ENCODE measurements at places on chromosomes 5 and 9.

DNA sequence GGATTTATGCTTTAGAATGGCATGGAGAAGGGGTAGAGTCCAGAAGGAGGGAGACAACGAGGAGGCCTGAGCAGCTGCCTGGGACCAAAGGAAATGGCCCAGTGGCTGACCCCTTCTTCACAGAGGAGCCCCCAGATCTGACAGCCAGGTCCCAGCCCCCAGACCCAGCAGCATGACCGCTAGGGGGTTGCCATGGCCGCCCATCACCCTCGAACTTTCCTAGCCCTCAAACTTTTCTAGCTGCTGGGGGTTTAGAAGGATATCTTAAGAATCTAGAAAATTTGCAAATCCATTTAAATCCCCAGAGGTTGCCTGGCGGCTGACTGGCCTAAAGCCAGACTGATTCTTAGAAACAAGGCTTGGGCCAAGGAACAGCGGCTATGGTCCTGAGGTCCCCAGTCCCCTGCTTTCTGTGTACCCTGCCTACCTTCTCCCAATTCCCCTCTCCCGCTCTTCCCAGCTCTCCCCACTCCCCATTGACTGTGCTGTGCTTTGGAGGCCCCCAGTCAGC lies 972 bp downstream of the PDGFRB start:
- DNase-seq: no peak

DNA sequence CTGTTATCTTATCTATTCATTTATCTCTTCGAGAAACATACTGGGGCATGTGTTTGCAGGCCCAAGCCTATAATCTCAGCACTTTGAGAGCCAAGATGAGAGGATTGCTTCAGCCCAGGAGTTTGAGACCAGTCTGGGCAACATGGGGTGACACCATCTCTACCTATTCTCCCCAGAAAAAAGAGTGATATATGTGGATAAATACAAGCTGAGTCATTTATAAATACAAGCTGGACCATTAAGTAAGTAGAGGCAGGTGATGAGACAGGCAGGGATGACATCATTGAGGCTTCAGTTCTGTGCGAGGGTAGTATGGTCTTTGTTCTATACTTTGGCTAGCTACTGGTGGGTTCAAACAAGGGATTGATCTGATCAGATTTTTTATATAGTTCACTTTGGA lies 25.6 kb downstream of the PBX3 start:
- DNase-seq: no peak

DNA sequence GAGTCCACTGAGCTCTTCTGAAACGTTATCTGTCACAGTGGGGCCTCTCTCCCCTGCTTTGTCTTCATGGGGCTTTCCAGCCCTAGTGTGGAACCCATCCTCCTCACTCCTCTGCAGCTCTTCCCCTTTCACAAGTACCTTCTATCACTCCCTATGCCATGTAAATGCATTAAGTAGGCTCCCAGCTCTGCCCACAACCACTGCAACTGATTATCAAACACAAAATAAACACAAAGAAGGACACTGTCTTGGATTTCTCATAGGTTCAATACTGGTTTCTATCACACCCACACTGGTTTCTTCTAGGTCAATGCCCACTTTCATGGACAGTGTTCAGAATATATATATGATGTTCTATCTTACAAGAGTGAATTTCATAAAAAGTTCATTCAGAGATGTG lies 139.4 kb downstream of the GNAQ start:
- peak; percentile 39 for DNase-seq

GRCh38 chr5:83374547-83374946 lies 97.0 kb upstream of the VCAN start:
- no peak for DNase-seq

DNA sequence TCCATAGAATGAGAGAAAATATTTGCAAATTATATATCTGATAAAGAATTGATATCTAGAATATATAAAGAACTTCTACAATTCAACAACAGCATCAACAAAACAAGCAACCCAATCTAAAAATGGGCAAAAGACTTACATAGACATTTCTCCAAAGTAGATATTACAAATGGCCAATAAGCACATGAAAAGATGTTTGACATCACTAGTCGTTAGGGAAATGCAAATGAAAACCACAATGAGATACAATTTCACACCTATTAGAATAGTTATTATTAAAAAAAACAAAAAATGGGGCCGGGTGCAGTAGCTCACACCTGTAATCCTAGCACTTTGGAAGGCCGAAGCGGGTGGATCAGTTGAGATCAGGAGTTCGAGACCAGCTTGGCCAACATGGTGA lies 24.4 kb downstream of the CATSPER3 start:
- no peak for DNase-seq

DNA sequence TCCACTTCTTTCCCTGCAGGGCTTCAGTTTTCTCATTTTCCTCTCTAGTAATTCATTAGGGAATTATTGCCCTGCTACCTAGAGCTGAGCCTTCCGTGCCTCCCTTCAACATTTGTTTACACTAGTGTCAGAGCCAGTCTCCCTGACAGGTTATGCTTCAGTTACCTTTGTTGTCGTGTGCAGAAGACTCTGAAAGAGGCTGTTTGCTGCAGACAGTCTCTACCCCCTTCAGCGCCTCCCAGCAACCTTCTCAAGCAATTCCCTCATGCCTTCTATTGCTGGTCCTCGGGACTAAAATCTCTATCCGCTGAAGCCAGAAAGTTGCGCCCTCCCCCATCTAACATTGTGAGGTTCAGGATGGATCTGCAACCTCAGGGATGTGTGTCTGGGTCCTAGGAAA lies 12.8 kb downstream of the RALGPS1 start:
- no peak for DNase-seq

GRCh38 chr9:77640741-77641580 lies 7.2 kb downstream of the GNA14 start:
- DNase-seq: no peak

GRCh38 chr5:5318426-5319190 lies 103.9 kb upstream of the ICE1 start:
- DNase-seq: no peak

DNA sequence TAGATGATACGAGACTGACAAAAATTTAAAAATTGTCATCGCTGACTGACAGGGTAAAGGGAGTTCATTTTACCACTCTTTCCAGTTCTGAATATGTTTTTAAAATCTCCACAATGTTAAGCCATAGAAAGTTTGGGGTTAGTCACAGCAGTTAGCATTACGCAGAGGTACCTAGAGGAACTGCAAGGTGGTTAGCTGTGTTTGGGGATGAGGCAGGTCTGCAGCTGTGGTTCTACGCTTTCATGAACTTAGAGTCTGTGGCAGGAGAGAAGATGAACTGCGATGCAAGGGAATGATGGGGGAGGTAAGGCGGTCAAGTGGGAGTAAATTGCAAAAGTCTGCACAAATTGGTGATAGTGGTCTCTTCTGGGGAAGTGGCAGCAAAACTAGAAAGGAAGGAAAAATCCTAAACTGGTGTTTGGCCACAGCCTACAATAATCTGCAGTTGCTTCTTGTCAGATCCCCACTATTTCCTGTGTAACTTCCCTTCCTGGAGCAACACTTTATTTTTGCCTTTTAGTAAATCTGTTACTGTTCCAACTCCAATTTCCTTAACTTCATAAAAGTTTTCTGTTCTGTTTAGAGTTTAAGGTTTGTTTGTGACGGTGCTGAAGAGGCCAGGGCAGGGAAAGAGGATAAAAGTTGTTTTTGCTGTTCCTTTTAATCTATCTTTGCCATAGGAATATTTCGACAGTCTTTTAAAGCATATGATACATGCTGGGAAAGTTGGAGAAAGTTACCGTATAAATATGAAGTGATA lies 38.6 kb upstream of the SNX2 start:
- no peak for DNase-seq

- DNase-seq: no peak
Measured at GRCh38 chr9:11758016-11758415, 935.2 kb upstream of the TYRP1 start.

- DNase-seq: peak; percentile 61
Measured at GRCh38 chr5:133460172-133460758, 152.1 kb downstream of the FSTL4 start.

DNA sequence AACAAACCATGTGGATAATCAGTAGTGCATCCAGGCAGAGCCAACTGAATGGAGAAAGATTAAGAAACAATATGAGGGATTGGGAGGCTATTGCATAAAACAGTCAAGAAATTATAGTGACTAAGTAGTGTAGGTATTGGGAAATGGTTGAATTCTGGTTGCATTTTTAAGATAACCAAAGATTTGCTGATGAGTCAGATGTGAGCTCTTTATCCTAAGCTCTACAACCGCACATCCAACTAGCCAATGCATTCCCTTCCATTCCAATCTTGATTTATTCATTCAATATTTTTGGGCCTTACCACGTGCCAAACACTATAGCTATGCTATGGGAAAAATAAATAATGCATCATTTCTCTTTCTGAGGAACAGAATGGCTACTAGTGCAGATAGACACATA lies 524.5 kb upstream of the RGMB start:
- DNase-seq: no peak

DNA sequence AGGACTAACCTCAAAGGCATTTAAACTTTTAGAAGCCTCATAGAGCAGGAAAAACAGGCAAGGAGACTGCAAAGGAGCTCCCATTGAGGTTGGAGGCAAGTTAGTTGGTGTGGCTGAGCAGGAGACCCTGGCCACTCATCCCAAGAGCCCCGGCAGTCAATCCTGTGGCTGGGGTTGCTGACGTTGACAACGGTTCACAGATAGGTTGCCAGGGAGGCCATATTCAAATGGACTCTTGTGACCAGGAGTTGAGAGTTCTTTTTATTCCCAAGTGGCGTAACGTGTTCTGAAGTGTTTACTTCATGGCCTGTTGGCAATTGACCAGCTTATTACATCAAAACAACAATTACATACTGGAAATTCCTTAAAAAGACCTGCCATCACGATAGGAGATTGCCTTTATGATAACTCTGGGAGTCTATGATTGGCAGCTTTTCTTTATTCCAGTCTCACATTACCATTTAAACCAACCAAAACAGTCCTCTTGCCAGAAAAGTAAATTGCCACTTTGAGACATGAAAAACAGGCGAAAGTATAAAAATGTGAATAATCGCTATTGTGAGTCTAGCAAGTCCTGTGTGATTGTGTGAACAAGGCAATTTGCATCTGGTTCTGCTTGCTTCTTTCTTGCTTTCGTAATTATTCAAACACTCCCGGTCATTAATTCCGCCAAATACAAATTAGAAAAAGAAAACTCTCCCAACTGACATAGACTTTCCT lies 394.9 kb downstream of the MED10 start:
- no peak for DNase-seq

GRCh38 chr9:113364951-113365350 lies 11.8 kb downstream of the HDHD3 start:
- no peak for DNase-seq

- no peak for DNase-seq
Measured at GRCh38 chr9:85630676-85631075, 111.1 kb downstream of the AGTPBP1 start.

DNA sequence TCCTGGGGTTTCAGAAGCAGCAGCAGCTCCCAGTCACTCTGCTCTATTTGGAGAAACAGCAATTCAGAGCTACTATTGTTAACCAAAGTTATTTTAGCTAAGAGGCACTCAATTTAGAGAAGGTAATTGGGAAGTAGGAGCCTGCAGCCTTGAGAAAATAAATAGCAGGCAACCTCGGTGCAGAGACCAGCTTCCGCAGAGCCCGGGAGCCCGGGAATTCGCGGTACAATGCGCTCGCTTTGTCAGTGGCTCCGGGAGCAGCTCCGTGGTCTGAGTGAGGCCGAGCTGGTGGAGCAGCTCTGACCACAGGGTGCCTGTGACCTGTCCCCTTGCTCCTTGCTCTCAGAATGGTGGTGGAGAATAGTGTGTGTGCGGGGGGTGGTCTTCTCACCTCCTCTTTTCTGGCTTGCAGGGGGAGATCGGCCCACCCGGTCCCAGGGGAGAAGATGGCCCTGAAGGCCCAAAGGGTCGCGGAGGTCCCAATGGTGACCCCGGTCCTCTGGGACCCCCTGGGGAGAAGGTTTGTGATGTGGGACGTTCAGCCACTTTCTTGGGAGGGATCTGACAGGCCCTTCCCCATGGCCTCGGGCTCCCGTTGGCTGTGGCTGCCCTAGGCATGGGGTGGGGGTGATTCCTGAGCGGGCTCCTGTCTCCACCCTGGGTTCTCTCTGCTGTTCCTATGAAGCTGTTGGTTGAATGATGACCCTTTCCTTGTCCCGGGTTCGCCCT lies 95.9 kb upstream of the FCN2 start:
- no peak for DNase-seq

GRCh38 chr9:110186254-110186653 lies 21.7 kb downstream of the C9orf152 start:
- no peak for DNase-seq

DNA sequence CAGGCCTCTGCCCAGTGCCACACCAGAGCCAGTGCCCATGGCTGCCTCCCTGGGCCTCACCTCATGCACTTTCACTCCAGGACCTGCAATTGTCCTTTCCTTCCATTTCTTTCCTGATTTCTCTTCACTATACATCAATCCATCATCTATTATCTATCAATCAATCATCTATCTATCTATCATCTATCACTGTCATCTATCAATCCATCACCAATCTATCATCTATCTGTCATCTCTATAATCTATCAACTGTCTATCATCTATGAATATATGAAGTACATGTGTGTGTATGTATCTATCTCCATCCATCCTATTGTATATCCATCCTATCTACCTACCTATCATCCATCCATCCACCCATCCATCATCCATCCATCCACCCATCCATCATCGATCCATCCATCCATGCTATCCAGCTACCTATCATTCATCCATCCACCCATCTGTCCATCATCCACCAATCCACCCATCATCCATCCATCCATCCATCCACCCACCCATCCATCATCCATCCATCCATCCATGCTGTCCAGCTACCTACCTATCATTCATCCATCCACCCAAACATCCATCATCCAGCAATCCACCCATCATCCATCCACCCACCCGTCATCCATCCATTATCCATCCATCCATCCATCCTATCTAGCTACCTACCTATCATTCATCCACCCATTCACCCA lies 26.9 kb downstream of the SLC6A3 start:
- no peak for DNase-seq

DNA sequence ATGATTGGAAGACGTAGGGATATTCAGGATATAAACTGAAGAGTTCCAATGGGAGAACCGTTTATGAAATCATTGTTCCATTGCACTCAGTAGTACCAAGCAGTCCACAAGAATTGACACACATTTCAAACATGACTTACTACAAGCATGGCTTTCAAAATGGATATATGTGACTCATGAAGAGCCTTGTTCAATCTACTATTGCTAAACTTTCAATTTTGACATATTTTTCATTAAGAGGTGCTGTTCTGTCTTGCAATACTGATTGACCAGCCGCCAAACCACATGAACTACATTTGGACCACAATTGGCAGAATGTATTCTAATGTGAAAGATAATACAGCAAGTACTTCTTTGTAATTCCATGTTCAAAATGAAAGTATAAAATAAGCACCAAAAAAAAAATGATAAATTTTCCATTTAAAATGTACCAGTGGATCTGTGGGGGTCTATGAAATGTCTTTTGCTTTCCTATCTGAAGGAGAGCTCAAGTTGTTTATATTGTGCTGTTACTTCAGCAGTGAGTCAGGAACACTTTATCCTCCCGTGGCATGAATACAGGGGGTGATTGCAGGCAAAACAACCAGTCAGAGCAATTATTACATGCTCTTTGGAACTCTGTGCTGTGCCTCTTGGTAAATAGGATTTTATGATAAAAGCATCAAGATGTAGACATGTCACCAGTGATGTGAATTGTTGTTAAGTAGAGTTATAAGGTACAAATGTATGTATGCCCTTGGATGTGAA lies 366.0 kb downstream of the ARRDC3 start:
- no peak for DNase-seq
